EL (cell line): ENCODE measurements at places on chromosomes 5 and 9.

DNA sequence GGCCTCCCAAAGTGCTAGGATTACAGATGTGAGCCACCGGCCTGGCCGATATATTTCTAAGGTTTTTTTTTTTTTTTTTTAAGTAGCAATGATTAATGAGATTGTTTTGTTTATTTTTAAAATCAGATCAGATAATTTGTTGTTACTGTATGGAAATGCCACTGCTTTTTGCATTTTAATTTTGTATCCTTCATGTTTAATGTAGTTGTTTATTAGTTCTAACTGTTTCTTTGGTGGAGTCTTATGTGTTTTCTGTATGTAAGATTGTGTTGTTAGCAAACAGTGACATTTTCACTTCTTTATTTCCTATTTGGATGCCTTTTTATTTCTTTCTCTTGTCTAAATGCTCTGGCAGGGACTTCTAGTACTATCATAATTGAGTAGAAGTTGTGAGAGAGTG is 87.3 kb downstream of the DMXL1 start:
- DNase-seq = no peak

GRCh38 chr5:137754961-137755762 is 999 bp upstream of the HNRNPA0 start:
- DNase-seq = no peak

DNA sequence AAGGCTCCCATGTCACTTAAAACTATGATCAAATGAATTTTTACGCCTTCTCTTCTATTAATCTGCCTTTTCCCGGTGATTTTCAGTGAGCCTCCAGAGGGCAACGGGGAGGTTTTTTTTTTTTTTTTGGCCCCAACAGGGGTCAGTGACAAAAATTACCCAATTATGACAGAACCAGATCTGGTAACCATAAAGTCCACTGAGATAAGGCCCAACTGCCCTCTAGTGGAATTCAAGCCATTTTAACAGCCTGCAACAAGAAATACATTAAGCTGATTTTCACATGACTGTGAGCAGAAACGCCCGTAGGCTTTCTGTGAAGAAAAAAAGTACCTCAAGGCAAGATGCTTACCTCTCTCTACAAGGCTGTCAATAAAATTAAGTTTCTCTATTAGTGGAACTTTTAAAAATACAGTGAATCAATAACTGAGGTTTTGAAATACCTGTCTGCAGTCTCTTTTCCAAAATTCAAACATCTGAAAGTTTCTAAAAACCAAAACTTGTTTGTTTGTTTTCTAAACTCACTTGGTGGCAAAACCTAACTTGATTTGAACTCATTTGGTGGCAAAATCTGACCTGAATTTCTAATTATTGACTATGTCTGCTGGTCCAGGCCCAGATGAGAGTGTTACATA is 49.7 kb upstream of the FST start:
- DNase-seq = peak; percentile 80

DNA sequence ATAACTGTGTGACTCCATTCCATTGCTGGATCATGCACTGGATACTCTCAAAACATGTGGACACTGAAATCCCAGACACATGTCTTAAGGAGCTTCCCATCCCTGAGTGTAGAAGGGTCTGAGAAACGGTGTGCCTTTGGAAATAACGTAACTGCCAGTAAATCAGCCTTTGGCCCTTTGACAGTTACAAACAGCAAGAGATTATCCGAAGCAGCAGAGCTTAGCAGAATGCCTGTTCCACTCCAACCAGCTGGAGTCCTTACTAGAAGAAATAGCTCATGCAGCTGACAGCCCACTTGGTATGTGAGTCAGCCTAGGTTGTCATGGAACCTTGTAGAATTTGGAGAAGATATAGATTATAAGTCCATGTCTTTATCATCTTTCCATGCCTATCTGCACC is 7.0 kb downstream of the TMEM252 start:
- DNase-seq = no peak

DNA sequence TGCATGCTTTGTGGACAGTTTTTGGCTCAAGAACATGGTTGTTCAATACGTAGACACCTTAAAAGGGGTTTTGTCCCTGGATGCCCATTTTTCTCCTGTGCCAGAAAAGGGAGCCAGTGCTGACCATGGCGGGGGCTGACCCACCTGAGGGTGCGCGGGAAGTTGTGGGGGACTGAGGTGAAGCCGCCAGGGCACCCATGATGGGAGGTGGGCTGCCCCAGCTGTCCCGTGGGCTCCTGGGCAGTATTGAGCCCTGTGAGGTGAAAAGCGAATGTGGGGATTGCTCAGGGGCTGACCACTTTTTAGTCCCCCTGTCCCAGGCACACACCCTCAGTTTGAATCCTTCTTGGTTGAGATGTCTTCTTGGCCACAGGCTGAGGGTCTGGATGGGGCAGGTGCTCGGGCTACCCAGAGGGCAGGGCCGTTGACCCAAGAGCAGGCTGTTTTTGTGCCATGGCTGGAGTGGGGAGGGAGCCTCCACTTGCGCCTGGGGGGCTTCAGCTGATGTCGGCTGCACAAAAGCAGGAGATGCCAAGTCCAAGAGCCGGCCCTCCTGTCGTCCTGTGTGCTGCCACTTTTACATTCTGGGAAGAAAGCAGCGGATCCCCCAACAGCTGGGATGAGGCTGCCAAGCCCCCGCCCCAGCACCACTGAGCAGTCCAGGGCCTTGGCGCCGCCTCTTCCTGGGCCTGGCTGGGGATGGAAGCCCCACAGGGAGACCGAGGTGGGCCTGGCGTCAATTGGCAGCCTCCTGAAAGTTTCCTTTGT is 120.1 kb downstream of the WNK2 start:
- DNase-seq = no peak

- peak; percentile 79 for DNase-seq
Observed at GRCh38 chr5:181173420-181174342, 26.3 kb downstream of the OR2V2 start.

DNA sequence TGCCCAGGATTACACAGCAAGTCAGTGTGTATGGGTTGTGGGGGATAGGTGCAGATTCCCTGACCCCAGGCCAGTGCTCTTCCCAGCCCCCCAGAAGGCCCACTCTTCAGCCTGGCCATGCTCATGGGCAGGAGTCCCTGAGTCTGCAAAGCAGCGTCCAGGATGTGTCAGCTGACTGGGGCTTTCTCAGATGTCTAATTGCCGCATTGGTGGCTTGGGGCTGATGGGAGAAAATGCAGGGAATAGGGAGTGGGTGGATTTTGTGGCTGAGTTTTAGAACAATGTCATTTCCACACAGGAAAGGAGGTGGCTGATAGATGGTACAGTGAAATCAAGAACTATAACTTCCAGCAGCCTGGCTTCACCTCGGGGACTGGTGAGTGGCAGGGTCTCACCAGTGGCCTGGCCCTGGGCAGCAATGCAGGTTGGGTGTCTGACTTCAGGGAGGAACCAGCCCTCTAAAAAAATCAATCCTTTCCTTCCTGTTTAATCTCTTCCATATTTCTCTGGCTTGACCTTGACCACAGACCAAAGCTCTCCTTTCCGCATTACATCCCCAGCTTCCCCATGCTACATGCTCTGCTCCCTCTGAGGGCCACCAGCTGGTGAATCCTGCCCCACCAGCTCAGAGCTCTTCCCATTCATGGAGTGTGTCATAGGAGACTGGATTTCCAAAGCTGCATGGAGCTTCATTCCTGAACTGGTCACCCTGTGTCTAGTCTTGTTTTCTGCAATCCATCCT is 14.2 kb downstream of the GLIPR2 start:
- no peak for DNase-seq

GRCh38 chr5:102590467-102590866 is 91.7 kb upstream of the SLCO6A1 start:
- DNase-seq = no peak
